ENCODE measurements at places on chromosomes 1 and 21.

- DNase-seq: no peak
Observed at GRCh38 chr21:44366586-44367211, 13.3 kb downstream of the TRPM2 start.

GRCh38 chr1:88985692-88986091, 6.7 kb downstream of the KYAT3 start:
- no peak for DNase-seq

DNA sequence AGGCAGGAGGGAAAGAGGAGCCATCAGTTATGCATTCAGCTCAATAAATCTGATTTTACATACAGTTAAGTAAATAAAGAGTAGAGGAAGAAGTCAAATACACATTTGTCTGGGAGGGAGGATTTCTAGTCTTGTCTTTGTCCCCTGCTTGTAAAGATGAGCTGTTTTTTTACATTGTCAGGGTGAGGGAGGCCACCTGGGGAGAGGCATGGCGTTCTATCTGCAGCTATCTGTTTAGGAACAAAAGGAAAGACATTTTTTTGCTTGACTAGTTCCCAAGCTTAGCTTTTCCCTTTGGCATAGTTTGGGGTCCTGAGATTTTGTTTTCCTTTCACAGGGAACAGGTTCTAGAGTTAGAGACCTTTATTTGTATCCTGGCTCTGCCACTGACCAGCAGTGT, 14.9 kb downstream of the RAD54L start:
- DNase-seq: no peak

DNA sequence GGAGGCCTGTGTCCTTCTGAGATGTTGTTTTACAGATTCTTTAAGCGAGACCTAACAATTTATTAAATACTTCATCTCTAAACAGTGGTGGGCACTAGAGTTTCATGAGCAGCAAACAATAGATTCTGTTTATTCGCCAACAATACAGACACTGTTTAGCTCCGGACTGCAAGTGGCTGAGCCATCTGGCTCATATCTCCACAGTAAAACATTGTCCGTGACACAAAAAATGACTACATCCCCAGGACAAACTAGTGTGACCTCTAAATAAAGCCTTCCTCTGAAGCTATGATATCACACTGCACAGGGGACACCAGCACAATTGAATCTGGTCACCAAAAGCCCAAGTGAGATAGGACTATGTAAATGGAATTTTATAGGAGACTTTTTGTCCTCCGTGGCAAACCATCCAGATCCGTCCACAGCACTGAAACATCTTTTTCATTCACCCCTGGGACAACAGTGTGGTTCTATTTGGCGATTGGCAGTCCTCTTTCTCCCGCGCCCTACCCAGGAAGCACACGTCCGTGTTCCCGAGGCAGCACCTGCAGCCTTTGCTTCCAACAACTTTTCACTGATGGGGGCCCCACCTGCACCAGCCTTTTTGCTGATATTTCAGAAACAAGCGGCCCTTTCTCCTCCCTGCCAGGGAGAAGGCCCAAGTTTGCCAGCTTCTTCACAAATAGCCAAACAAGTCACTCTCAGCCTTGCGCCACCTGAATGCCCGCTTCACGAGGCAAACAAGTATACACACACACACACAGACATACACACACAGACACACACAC, 47.4 kb downstream of the OLIG1 start:
- no peak for DNase-seq

DNA sequence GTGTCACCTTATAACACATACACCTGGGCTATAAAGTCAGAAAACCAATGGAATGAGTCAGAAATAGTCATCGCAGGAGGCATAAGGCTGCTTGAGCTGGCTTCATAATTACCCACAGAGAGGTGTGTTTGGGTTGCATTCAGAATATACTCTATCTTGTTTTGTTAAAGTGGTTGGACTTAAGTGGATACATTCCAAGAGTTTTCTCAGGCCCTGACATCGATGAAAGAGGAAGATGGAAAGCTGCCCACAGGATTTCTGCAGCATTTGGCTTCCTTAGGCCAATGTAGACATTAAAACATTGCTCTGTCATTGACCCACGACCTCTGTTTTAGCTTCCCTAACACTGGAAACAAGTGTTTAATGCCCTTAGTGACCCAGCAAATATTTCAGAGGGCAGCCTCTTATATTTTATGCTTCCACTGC, 18.6 kb upstream of the BCL10 start:
- DNase-seq: no peak

GRCh38 chr1:32400876-32401631, 6.8 kb upstream of the BSDC1 start:
- peak; percentile 35 for DNase-seq

DNA sequence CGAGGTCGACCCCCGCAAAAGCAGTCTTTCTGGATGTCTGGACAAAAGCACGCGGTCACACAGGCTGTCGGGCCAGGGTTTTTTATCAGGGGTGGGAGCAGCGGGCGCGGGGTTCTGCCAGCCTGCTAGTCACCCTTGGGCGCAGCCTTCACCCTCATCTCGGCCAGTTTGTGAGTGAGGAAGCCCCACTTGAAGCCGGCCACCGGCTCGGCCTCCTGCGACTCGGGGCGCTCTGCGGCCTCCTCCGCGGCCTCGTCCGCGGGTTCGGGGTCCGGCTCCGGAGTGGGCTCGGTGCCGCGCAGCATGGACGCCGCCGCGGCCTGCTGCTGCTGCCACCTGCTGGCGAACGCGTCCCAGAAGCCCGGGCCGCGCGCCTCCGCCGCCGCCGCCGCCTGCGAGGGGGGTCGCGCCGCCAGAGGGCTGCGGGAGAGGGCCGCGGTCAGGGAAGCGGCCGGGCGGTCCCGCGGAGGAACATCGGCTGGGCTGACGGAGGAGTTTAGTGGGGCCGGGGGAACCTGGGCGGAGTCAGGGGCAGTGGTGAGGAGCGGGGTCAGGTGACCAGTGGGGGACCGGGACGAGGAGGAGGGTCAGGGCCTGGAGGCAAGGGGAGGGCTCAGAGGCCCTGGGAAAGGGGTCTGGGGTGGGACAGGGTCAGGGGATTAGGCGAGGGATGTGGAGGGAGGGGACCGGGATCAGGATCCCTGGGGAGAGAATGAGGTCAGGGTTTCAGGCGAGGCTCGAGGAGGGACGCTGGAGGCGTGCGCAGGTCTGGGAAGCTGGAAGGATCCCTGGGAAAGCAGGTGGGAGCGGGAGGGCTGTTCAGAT, 4.5 kb downstream of the C1orf232 start:
- peak; percentile 33 for DNase-seq

DNA sequence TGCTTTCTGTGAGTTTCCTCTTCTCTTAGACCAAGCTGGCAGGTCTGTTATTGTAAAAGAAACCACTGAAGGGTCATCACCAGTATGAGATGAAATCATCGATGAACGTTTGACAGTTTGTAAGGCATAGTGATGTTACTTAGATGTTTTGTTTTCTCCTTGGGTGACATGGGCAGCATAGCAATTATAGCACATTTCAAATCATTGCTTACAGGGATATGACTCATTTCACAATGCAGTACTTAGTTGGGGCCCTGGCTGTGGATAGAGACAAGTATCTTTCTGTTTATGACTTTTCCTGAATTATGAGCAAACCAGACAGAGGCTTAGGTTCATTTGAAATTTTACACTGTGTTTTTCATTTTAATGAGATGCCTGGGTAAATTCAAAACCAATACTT, 313.0 kb downstream of the RWDD3 start:
- no peak for DNase-seq

GRCh38 chr1:26539722-26540121, 10.2 kb downstream of the RPS6KA1 start:
- no peak for DNase-seq

GRCh38 chr21:36159356-36159921, 2.8 kb downstream of the DOP1B start:
- DNase-seq: no peak

DNA sequence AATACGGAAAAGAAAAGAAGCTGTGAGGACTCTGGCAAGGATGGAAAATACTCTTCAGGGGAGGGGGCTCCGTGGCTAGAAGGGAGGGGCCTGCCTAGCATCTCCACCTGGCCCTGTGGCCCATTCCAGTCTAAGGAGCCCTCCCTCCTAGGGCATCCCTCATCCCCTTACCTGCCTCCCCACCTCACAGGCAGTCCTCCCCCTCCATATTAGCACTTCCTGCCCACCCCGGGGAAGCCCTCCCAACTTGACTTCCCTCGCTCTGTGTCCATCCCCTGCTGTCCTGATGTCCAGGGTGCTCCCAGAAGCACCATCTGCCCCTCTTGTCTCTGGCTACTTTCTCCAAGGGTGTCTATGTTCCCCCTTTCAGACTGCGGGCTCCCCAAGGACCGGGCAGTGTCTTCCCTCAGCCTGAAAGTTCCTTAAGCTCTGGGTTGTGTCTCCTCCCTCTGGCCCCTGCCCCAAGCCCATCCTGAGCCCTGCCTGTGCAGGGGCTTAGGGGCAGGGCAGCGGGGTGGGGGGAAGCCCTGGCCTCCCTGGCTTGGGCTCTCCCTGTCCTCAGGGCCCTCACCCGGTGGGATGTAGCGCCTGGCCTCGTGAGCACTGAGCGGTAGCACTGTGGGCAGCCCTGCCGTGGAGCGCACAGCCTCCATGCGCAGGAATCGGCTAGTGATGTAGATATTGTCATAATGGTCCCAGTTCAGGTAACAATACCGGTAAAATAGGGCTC, 3.9 kb downstream of the DCST2 start:
- no peak for DNase-seq

GRCh38 chr1:197286634-197287033, 18.6 kb downstream of the CRB1 start:
- DNase-seq: no peak

DNA sequence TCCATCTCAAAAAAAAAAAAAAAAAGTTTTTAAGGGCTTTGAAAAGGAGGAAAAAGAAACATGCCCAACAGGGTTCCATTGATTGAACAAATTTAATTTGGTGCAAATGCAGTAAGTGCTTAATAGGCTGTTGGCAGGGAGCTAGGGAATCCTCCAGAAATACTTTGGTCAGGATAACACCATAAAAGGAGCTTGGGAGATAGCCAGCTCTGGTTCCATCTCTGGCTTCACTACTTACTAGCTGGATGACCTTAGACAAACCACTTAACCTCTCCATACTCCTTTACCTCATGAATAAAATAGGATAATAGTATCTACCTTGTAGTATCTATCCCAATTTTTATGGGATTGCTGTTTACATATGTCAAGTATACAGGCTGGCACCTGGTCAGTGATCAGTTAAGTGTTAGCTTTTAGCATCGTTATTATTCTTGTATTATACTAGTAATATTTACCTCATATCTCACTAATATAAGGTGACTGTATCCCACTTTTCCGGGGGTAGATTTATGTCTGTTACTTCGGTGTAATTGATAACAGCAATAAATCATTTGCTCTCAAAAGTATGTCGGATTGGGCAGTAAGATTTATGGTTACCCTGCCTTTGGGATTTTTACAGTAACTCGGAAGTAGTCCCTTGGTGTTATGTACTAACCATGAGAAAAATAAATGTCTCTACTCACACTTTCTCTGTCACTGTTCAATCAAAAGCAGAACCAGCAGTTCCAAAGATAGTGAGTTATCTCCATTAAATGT, 36.4 kb downstream of the BTG3 start:
- no peak for DNase-seq

- no peak for DNase-seq
Observed at GRCh38 chr1:113275083-113275482, 115.2 kb upstream of the MAGI3 start.

DNA sequence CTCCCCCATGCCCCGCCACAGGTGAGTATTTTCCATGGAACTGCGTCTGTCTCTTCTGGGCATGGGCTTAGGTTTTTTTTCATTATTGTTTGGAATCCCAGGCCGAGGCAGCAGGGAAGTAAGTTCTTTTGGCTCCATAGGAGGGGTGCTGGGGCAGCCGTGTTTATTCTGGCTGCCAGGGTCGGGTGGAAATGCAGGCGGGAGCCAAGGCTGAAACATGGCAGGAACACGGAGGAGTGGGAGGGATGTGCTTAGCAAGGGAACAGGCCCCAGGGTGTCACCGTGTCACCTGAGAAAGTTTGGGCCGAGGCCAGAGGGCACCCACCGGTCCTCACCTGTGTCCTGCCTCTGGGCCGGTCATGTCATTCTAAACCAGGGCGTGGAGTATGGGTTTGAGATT, 4.5 kb upstream of the DHRS3 start:
- DNase-seq: no peak

DNA sequence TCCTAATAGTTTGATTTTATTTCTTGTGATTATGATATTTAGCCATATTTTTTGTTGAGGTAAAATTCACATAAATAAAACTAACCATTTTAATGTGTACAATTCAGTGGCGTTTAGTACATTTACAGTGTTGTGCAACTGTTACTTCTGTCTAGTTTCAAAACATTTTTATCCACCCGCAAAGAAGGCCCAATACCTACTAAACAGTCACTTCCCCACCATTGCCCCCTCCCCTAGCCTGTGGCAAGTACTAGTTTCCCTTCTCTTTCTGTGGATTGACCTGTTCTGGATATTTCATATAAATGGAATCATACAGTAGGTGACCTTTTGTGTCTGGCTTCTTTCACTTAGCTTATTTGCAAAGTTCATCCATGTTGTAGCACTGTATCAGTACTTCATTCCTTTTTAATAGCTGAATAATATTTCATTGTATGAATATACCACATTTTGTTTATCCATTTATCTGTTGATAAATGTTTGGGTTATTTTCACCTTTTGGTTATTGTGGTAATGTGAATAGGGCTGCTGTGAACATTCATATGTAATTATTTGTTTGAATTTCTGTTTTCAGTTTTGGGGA, 4.1 kb downstream of the FLVCR1 start:
- DNase-seq: no peak

- DNase-seq: peak; percentile 4
Observed at GRCh38 chr1:37602750-37603694, 7.3 kb upstream of the GNL2 start.

GRCh38 chr1:157314408-157314807, 176.2 kb upstream of the ETV3 start:
- DNase-seq: no peak

GRCh38 chr1:10054465-10054864, 21.7 kb downstream of the UBE4B start:
- no peak for DNase-seq

DNA sequence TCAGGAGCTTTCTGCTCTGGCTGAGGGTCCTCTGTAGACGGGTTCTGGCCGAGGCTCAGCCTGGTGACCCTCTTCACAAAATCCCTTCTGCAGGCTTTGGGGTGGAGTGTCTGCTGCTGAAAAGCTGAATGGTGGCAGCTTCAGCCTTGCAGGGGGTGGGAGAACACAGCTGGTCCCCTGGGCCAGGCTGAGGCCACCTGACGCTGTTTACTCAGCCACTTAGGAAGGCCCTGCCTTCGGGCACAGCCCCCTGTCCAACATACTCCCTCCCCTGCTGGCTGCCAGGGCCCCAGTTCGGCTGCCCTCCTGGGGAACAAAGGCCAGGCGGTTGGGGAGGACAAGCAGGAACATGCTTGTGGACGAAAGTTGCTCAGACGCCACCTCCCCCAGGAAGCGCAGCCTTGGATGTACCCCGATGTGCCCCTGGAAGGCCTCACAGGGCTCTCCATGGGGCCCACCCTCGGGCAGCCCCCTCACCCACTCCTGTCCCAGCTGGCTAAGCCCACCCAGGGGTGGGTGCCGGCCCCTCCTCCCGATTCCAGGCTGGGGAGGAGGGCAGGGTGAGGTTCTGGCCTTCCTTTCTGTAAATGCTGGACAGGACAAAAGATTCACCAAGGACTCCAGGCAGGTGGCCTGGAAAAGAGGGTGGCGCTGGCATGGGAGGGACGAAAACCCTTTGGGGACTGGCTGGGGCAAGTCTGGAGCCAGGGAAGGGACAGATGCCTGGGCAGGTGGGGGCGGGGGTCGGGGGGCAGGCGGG, at the start of gene ANKRD65:
Gene ANKRD65, minus strand, starts transcription at position 130 of the 760 bp plus-strand sequence. CDS start 271 bp downstream, outside the sequence.
- no peak for DNase-seq

- DNase-seq: no peak
Observed at GRCh38 chr21:45027241-45028196, 46.9 kb upstream of the ADARB1 start.

- no peak for DNase-seq
Observed at GRCh38 chr1:191343816-191344215, 814.4 kb upstream of the RGS18 start.

Data from activated T-helper 9 cell treated with anti-CD3 and anti-CD28 coated beads, Interleukin-2, amount 50 U/mL, for 16 hours (primary cell).